Lung (tissue), 17 donors: ENCODE measurements at places on chromosomes 5 and 9. TPM values are rescaled to one million over a fixed set of nuclear protein-coding genes. Genes with fewer than 3 reads are reported as not detected.

DNA sequence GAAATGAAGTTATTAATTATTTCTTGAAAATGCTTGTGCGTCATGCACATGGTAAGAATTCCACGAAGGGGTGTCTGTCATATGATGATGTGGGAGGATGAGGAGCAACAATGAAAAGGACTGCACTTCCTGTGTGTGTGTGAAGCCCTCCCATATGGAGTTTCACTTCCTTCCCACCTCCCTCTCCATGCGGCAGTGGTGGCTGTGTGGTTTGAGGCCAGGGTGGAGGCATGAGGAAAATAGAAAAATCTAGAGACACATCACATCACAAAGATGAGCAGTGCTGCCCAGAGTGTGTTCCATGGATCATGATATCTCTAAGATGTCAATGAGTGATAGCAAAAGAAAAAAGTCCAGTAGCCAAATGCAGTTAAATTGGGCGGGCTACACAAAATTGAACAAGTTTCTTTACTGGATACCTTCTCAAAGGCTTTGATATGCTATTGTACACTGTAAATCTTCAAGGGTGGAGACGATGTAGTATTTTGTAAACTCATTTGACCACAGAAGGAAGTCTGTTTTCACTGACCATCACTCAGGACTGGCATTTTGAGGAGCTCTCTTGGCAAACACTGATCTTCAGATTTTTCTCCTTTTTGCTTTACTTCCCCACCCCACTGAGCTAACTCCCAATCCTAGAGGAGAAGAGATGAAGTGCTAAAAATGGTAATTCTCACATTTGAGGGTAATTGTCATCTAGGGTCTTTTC is 55.7 kb upstream of the EQTN start:
- peaks cover 8% of the 10 kb centered on the region for H3K4me1 ChIP-seq
- H3K27me3 ChIP-seq = no peaks in the 10 kb centered on the region
- H3K27ac ChIP-seq = no peak overlapping the region
- H3K36me3 ChIP-seq = no peaks in the 10 kb centered on the region

DNA sequence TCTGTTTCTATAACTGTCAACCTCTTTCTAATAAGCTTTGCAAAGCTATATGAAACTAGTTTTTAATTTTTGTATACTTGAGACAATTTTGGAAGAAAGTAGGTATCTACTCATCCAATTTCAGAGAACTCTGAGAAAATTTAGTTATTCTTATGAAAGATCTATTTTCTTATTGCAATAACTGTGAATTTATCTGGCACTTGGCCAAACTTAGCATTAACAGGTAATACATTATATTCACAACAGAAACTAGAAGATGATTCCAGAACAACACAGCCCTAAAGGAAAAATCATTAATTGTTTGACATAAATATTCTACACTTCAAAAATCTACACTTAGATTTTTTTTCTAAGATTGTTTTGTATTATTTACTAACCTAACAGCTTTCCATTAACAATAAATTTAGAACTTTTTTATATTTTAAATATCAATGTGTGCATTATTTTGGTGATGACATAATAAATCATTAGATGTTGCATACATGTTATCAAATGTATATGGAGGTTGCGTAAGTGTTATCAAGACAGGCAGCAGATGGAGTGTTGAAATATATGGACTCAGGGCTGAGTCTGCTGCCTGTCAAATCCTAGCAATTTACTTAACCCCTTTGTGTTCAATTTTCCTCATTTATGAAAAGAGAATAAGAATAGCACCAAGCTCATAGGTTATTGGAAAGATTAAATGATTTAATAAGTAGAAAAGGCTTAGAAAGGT is 141.8 kb downstream of the MUSK start:
- H3K27me3 ChIP-seq = no peaks in the 10 kb centered on the region
- H3K27ac ChIP-seq = no peak overlapping the region
- no peaks in the 10 kb centered on the region for H3K36me3 ChIP-seq
- no peak overlapping the region for H3K4me3 ChIP-seq
- DNase-seq = peak; percentile 84

Gene OGN
- polyA plus RNA-seq = 8.0 TPM

DNA sequence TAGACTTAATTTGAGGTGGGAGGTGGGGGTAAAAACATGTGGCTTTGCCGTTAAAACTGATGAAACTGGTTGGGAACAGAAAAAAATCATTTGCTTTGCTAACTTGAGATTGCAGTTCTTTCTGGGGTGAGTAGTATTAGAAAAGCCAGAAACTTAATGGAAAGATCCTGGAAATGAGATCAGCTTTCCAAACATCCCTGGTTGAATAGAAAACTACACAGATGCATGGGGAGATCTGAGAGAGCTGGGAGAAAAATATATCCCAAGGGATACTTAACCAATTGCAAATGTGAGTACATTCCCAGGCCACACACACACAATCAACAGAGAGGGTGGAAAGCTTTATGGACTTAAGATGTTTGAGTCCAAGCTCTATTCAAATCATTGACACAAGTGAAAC is 222.3 kb downstream of the YTHDC2 start:
- no peak overlapping the region for H3K27ac ChIP-seq
- no peaks in the 10 kb centered on the region for H3K27me3 ChIP-seq
- no peaks in the 10 kb centered on the region for H3K36me3 ChIP-seq
- no peak for DNase-seq
- H3K4me1 ChIP-seq = no peaks in the 10 kb centered on the region

DNA sequence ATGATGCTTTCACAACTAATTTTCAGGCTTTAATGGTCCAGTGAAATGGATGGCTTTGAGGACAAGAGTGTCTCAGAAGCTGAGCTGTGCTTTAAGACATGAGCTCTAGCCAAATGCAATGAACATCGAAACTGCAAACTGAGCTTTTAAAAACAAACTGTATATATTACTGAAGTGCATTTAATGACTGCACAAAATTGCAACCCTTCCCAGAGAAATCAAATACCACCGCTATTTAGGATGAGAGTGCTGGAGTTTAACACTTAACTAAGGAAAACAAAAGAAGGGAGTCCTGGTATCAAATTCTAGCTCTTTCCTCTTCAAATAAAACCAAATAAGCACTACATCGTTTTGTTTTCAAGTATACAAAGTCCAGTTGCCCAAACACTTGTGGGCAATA is 163.9 kb downstream of the SLF1 start:
- H3K4me3 ChIP-seq = no peak overlapping the region
- no peaks in the 10 kb centered on the region for H3K4me1 ChIP-seq
- no peak overlapping the region for H3K27ac ChIP-seq
- no peaks in the 10 kb centered on the region for H3K27me3 ChIP-seq
- no peaks in the 10 kb centered on the region for H3K36me3 ChIP-seq
- DNase-seq = no peak
